GM12892 (cell line): ENCODE measurements at places on chromosomes 6 and 20.

DNA sequence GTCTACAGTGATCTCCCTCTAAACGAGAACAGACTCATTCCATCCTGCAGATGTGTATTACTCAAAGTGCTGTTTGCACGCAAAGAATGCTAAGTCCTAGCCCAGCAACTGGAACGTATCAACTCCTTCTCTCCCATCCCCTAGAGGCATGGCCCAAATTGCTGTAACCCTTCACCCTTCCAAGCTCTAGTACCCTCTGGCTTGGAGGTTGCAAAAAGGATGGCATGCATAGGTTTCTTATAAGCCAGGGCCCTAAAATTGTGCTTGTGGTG is 71.5 kb upstream of the TGM3 start:
- no peak for DNase-seq

DNA sequence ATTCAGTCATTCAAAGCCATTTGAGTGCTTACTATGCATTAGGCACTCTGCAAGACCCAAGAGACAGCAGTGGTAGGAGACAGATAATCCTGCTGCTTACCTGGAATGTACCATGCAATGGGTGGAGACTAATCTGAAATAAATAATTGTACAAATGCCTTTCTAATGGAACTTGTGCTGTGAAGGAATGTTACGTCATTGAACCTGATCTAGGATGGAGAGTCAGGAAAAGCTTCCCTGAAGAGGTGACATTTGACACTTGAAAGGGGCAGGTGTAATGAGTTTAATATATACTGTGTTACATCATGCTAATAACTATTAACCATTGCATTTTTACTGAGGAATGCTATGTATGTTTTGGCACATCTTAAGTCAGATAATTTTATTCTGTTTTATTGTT is 491.0 kb upstream of the FLRT3 start:
- no peak for DNase-seq

- DNase-seq = no peak
Measured at GRCh38 chr20:49397525-49397924, 84.9 kb downstream of the KCNB1 start.

DNA sequence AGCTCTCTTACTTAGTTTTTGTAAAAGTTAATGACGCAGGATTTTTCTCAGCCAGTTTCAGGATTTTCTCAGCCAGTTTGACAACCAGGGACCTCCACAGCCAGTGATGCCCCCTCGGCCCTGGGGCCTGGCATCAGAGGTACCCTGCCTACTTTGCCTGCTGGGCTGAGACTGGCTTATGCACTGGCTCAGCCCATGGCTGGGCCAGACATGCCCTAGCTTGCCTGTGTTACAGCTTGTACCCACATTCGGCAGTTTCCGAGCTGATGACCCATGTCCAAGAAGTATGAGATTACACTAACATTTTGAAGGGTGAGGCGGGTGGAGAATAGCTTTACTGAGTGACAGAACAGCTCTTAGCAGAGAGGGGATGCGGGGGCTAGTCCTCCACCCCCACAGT is 406.1 kb upstream of the HSF2 start:
- DNase-seq = no peak

DNA sequence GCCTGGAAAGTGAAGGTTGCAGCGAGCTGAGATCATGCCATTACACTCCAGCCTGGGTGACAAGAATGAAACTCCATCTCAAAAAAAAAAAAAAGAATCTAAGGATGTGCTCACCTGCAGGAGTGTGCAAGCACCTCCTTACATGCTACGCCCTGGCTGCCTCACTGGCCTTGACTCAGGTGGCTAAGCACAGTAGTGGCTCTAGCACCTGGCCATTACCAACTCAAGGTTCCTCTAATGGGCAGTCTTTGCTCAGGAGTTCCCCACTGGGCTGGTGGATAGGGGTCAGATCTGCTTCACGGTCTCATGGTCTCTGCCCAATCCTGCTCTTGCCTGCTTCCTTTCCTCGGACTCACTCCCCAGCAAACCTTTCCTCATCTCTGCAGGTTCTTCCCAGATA is 39.7 kb downstream of the KCNK17 start:
- DNase-seq = no peak

- no peak for DNase-seq
Measured at GRCh38 chr20:3565851-3566250, 95.0 kb downstream of the ATRN start.

GRCh38 chr20:939606-940005 is 23.5 kb upstream of the ANGPT4 start:
- no peak for DNase-seq

DNA sequence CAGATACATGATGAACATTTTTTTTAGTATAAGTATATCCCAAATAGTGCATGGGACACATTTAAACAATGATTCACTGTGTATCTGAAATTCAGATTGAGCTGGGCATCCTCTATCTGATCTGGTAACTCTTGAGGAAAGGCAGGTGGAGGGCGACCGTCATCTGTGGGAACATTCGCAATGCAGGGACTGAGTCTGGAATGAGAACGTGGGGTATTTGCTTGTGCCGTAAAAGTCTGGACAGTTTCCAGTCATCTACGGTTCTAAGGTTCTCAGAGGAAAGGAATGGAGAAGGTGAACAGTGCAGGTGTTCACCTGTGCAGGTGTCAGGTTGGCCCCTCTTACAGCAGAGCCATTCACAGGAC is 22.6 kb downstream of the CTCFL start:
- no peak for DNase-seq

DNA sequence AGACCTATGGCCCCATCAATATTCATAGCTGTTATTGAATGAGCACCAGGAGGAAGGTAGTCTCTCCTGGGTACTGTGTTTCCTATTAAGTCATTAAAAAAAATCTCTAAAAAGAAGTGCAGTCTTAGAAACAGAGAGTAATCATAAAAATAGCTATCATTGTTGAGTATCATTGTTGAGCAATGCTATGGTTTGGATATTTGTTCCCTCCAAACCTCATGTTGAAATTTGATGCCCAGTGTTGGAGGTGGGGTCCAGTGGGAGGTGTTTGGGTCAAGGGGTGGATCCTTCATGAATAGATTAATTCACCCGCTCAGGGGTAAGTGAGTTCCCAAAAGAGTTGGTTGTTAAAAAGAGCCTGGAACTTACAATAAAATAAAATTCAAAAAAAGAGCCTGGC is 88.1 kb upstream of the IYD start:
- no peak for DNase-seq

DNA sequence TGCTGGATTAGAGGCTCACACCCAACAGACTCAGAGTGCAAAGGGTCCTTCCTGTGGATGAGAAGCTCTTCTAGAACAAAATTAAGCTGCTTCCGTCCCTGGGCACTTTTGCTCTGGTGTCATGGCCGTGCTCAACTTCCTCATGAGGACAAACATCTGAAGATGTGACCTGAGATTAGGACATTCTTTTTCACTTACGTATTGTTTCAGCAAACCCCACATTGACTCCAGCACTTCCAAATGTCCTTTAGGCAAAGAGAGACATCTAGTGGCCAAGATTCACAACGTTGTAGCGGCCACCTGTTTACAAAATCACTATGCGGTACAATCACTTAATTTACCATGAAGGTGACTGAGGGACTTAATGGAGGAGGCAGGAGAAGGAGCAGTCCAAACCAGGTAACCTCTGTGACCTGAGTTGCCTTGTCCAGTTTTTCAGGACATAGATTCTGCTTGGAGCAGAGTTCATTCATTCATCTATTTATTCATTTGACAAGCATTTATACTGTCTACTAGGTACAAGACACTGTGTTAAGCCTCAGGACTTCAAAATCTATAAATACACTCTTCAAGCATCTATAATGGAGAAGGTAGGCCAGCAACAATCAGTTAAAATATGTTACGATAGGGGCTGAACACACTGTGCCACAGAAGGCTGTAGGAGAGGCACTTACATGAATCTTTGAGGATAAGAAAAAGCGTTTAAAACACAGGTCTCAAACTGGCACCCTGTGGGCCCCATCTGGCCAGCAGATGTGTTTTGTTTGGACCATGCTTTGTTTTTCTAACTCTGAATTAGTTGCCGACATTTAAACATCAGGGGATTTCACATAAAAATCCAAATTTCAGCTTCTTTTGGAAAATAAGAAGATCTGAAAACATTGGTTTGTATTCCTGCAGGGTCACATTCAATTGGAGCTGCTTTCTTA is 5.6 kb upstream of the ADGRF1 start:
- DNase-seq = no peak

GRCh38 chr6:154318721-154319120 is 37.9 kb downstream of the IPCEF1 start:
- DNase-seq = no peak

DNA sequence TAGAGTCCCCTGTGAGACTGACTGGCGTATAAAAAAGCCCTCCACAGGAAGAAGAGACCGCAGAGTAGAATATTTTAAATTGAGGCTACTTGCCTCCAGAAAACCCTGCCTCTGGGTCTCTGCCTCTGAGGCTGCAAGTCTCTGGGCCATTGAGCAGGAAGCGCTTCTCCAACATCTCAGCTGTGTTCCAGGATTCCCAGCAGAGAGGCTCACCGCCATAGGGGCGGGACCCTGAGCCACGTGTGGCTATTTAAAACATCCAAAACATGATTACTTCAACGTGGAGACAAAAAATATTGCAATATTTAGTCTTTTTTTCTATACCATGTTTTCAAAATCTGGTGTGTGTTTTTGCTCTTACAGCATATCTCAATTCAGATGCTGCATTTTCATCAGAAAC is 59.4 kb downstream of the GNAS-AS1 start:
- DNase-seq = no peak

GRCh38 chr6:44234101-44235025 is 11.0 kb downstream of the SLC29A1 start:
- no peak for DNase-seq

DNA sequence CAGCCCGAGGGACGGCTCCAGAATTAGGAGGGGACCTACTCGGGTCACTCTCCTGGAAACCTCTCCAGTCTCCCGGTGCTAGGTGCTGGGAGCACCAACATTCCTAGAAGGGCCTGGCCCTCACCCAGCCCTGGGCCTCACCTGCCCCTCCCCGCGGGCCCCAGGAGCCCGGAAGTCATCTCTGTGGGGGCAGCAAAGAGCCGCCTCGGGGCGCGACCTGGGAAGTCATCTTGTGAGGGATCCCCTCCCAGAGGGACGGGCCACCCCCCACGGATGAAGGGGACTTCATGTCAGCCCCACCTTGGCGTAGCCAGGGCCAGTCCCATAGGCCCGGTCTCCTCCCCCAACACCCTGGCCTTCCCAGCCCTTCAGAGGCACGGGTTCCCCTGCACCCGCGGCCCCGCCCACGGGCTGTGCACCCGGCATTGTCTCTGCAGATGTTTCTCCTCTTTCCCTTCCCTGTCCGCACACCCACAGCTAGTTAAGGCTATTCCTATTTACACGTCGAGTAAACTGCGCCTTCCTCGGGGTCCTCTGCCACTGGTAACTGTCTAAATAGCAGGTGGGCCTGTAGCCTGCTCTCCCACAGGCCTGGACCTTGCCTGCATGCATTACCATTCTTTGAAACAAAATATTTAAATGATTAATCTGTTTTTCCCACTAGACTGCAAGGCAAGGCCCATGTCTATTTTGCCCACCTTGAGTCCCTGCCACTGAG is 896 bp upstream of the RNASET2 start:
- peak; percentile 36 for DNase-seq

GRCh38 chr20:24868959-24869358 is 80.1 kb upstream of the CST7 start:
- no peak for DNase-seq

- DNase-seq = no peak
Measured at GRCh38 chr6:21694168-21694567, 100.6 kb downstream of the SOX4 start.

DNA sequence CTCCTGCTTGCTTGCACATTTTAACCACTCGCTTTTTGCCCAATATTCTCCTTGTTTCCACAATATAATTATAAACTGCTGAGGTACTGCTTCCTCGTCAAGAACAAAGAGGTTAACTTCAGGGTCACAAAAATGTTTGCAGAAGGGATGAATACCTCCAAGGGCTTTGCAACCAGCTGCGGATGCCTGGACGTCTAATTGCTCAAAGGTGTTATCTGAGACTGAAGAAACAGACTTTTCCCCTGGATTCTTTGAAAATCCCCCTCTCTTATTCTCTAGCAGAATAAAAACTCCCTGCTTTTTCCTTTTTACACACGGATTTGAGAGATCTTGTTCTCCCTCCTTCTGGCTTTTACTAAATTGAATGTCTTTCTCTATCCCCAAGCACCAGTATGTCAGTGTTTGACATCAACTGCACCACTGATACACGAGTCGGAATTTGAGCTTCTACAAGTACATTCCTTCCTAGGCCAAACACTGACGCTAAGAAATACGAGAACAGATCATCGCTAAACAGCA is 336 bp upstream of the SMPDL3A start:
- no peak for DNase-seq

GRCh38 chr6:121305957-121306607 is 28.2 kb downstream of the TBC1D32 start:
- DNase-seq = no peak
